Sigmoid colon (tissue), 7 donors: ENCODE measurements at places on chromosomes 7 and 10. TPM values are rescaled to one million over a fixed set of nuclear protein-coding genes. Genes with fewer than 3 reads are reported as not detected.

FAM221A gene
- total RNA-seq, result 10.7 TPM

WAPL gene
- 33.8 TPM for total RNA-seq

CELF2 gene
- total RNA-seq, result 61.1 TPM

PILRA gene
- 5.8 TPM for total RNA-seq

SFMBT2 gene
- total RNA-seq, result 6.4 TPM

DPP6 gene
- total RNA-seq, result 51.2 TPM

SRRM3 gene
- 1.6 TPM for total RNA-seq

GRCh38 chr7:137682596-137682995, 164.2 kb downstream of the DGKI start:
- no peak for DNase-seq

DNA sequence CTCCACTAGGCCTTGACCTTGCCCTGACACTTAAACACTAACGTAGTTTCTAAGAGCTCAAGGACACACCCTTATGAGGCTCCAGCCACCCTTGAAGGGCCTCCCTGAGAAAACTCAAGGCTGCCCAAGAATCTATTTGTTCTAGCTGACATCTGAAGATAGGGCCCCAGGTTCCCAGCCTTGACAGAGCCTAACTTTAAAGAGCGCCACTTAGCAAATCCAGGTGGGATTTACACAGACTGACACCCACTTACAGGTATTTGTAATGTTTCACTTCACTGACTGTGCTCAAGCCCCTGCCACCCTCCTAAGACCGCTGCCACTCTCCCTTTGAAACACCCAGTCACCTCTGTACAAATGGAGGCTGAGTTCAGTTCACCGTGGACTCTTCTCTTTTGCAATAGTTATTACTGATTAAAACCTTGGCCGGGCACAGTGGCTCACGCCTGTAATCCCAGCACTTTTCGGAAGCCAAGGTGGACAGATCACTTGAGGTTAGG, 90.4 kb downstream of the SVOPL start:
- no peak for DNase-seq

DNA sequence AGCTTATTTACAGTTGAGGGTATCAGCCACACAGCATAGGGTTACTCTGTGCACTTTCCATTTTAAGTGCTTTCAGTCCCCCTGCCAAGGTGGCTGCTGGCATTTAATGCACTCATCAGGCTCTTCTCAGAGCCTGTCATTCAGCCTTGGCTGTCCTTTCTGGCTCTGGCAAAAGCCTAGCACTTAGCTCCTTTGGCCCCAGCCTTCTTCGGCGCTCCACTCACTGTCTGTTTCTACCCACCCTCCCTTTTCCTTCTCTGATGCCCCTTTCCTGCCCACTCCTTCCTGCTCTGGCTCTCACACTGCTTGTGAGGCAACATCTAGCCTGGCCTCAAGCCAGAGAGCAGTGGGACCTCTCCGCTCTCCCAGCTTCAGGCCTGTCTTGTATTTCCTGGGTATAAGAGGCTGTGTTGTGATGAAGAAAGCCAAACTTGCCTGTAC, 60.2 kb downstream of the WIPF3 start:
- DNase-seq, result no peak

DNA sequence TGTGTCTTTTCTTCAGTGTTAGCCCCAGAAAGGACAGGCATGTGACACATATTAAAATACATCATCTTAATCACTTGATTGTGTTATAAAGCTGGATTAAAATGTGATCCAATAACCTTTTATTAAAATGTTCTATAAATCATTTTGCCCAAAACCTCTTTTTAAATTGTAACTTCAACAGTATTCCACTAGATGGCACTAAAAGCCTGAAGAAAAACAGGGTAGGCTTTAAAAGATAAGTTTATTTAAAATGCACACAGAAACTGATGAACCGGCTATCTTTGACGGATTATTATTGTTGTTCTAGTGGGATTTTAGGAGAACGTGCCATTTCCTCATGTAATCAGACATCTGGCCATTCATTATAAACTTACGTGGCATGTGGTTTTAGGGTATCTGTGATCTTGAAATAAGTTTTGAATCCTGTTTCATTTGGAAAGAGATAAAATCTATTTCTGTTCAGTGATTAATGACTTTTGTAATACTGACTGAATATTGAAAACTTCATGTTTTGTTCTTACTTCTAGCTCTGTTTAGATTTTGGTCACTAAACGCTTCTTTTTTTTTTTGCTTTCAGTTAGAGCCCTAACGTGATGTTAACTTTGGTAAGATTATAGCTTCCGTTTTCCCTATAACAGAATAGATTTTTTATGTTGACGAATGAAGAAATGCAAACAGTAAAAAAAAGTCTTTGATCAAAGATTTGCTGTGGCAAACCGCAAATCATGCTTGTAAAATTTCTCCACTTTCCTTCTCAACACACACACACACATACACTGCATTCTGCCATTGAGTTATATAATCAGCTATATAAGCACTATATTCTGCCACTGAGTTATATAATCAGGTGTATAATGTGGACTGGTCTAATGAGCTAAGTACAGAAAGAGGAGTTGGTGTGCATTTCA, 13.6 kb downstream of the VPS50 start:
- no peak for DNase-seq

- DNase-seq, result no peak
These were observed 302.9 kb downstream of the WDR37 start for GRCh38 chr10:1358860-1359625.

DNA sequence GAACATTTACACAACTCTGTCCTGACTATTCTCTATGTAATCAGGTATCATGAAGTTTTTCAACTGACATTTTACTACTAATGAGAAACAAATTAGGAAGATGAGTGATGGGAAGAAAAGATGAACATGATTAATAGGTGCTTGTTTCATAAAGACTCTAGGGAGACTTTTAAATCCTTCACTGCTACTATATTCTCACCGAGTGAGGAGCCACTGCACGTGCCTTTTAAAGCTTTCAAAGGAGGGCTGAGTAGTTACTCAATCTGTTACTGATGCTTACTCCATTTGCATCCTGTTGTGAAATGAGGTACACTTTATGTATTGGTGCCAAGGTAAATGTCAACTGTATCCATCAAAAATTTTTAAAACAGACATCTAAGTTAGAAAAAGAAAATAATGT, 1.3 kb upstream of the COMMD3 start:
- DNase-seq, result no peak

- DNase-seq, result no peak
These were observed 563.3 kb downstream of the NRG3 start for GRCh38 chr10:82438277-82438676.

- no peak for DNase-seq
These were observed 333.9 kb upstream of the SMIM30 start for GRCh38 chr7:113452245-113452644.

- DNase-seq, result no peak
These were observed 41.2 kb downstream of the LSMEM1 start for GRCh38 chr7:112521942-112522341.

GRCh38 chr10:75827587-75828021, 396.2 kb downstream of the LRMDA start:
- no peak for DNase-seq

GRCh38 chr10:61835069-61835945, 66.2 kb upstream of the ARID5B start:
- no peak for DNase-seq
